Stimulated activated CD8-positive, alpha-beta memory T cell treated with anti-CD3 and anti-CD28 coated beads, Interleukin-7, amount 100 ng/mL, for 48 hours (primary cell): ENCODE measurements at places on chromosomes 1 and 21.

DNA sequence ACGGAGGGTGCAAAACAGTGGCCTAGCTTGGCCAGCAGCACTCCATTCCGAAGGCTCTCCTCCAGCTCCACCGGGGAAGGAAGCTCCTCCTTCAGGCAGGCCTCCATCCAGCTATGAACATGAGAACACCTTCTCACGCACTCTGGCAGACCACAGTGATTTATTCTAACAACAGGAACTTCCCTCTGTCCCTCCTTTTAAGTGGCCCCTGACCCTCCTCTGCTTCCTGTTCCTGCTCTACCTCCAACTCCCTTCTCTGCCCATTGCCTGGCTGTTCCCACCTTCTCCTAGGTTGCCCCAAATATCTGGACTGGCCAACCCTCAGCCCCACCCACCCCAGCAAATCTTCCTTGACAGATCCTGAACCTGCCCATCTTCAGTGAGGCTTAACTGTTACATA is 5.9 kb downstream of the IQGAP3 start:
- DNase-seq: no peak

DNA sequence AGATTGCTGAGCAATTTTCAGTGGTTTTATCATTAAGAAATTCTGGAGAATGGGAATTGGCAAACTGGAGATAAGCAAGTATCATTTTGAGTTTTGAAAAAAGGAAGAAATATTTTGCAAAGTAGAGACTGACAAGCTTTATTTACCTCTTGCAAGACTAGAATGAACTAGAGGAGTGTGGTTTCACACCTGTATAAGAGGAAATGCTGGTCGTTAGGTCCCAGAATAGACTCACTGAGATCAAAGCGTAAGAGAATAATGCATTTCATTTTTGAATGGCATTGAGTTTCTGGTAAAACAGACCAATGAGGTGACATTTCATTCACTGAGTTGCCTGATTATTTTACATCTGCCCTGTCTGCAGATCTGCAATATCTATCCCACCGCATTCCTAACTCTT is 308.1 kb downstream of the ADGRL2 start:
- DNase-seq: no peak

DNA sequence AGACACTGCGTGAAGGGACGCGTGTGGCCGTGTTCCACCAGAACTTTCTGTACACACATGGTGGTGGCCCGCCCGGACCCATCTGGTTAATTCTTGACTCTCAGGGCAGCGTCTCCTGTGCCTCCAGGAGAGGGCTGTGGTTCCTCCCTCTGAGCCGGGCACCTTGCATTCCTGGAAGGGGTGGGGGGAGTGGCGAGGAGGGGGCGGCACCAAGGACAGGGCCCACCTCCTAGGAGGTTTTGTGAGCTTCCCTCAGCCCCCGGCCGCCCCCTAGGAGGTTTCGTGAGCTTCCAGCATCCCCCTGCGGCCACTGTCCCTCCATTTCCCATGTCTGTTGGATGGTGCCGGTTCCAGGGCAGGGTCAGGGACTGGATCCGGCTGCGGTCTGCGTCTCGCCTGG is 28.9 kb downstream of the FAAP20 start:
- no peak for DNase-seq

DNA sequence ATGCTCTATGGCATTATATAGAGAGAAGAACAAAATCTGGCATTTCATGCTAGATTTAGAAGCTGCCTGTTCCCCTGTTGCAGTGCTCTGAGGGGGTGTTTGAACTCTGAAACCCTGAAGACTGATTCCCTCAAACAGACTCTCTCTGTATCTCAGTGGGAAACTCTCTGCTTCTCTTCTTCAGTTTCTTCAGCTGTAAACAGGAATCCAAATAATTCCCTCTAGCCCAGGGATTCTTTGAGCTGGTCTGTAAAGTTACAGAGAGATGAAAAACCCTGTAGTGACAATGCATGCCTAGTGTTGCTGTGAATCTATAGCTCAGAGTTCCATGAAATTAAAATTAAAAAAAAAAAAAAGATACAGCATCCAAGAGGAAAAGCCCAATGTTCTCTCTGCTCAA is 17.0 kb upstream of the ROR1 start:
- DNase-seq: no peak

DNA sequence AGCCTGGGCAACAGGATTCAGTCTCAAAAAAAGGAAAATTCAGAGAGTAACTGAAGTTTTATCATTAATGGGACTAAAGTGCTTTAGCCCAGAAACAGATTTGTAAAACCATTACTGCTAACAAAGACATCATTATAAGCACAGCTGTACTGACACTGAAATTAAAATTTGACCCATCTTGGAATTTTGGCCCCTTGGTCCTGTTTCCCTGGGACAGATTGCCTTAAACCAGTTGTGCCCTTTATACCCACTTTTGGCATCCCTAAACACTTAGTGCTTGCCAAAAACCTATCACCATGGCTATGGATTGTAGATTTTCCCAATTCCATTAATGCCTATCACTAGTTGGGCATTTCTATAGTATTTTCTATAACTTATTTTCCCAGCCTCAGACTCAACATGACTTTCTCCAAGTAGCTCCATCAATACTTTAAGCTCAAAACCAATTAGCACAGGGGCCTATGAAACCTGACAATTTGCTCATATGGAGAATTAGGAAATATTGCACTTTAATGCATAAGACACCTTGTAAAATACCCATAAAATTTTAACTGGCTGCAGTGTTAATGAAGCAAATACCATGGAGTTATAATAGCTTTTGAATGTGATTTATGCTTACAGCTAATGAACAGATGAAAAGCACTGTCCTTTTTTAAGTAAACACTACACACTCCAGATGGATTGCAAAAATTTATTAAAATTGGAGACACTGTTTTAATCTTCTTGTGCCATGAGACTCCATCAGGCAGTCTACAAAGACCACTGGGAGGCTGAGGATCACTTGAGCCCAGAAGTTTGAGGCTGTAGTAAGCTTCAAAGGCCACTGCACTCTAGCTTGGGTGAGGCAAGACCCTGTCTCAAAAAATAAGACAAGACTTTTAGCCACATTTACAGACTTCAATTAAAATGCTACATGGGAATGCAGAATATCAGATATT is 4.3 kb downstream of the GAS5 start:
- no peak for DNase-seq

DNA sequence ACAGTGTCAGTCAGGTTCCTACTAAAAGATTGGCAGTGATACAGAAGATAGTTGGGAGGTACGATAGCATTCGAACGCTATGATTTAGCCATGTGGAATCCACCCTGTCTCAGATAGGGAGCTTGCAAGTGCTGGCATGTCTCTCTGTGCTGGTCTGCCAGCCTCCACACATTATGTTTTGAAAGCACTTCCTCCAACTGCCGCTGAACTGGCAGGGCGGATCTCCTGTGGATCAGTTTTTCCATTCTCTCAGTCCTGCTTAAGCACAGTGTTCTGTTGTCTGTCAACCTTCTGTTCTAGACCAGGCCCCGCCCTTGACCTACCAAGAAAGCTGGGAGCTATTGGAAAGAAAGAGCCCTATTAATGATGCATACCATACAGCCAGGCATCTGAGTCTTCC is 65.5 kb upstream of the PALMD start:
- DNase-seq: no peak
